ENCODE measurements at places on chromosomes 11 and 22.

DNA sequence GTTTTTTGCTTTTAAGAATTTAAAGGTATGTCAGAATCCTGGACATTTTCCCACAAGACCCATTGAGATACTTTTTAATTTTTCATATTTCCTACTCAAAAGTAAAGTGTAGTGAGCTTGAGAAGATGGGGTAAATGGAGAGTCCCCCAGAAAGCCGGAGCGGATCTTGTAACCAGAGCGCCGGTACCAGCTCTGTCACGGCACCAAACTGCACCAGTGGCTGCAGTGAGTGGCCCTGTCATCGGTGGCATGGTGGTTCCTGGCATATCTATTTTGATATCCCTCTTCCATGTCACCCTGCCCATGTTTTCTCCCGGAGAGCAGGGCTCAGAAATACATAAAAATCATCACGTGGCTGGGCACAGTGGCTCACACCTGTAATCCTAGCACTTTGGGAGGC lies 19.3 kb downstream of the DDX25 start:
- no peak for DNase-seq

DNA sequence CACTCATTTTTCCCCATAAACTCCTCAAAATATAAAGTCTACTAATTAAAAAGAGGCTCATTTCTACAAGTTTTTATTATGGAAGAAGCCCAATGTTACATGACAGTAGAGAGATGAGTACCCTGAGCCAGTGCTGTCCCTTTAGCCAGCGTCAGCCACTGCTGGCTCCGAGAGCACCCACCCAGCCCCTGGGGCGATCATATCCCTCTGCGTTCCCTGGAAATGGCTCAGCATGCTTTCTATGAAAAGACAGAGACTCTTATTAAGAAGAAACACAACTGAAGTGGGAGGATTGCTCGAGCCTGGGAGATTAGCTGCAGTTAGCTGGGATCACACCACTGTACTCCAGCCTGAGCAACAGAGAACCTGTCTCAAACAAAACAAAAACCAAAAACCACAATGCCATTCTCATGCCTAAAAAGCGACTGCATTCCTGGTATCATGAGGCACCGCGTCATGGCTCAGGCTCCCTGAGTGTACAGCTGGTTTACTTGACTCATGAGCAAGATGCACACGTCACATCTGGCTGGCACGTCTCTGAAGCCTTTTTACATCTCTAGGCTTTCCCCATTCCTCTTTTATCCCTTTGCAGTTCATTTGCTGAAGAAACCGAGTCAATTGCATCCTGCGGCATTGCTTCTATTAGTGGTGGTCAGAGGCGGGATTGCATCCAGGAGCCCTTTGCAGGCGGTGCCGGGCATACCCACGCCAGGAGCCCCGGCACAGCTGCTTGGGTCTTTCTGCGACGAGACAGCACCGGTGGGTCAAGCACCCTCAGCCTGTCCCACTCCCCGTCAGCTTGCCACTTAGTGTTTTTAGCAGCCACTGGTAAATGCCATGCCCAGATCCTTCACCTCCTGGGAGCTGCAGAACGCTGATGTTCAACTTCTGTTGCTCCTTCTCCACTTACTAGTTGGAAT lies 119.9 kb downstream of the CTTN start:
- no peak for DNase-seq

- DNase-seq, result no peak
These were observed 9.4 kb upstream of the CASP12 start for GRCh38 chr11:104907521-104908185.

- no peak for DNase-seq
These were observed 98.6 kb downstream of the ARHGAP8 start for GRCh38 chr22:44850946-44851345.

- no peak for DNase-seq
These were observed 59.7 kb downstream of the LRP5 start for GRCh38 chr11:68372114-68372513.

All from DMS79 (cell line).